CD4-positive, alpha-beta T cell treated with Interleukin-1 beta for 1 hour (primary cell): ENCODE measurements at places on chromosomes 6 and 20.

DNA sequence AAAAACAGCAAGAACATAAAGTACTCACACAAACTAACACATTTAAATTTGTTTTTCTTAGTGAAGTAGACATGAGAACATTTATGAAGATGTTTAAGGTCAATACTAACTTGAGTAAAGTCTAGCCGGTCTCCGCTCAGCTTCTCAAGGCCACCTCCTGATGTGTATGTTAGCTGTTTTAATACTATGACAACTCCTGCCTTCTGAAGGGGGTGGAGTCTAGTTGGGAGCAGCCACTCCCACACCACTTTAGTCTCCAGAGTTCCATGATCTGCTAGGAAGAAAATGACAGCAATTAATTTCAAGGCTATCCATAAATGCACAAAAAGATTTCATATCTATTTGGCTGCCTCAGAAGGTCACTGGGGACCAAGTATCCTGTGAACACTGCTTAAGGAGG, at the start of gene GSTA3:
Gene GSTA3 (minus strand): TSS at position 168 of the 400 bp plus-strand sequence. CDS start 3,864 bp downstream, outside the sequence.
- DNase-seq, result no peak

DNA sequence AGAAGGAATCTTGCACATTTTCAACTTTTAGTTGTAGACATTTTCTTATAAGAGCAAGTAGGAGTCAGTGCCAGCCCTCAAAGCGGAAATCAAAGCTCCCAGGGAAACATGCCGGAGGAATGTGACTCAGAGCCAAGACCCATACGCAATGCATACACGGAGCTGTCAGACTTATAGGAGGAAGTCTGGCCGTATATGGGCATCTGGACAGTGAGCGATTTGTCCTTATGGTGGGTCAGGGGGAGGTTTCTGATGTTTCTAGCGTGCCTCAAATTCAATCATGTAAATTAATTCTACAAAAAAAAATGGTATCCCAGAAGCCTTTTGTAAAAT, 3.6 kb upstream of the CCN2 start:
- no peak for DNase-seq

- DNase-seq, result peak; percentile 78
Measured at GRCh38 chr6:166958926-166959861, 2.8 kb upstream of the RNASET2 start.

DNA sequence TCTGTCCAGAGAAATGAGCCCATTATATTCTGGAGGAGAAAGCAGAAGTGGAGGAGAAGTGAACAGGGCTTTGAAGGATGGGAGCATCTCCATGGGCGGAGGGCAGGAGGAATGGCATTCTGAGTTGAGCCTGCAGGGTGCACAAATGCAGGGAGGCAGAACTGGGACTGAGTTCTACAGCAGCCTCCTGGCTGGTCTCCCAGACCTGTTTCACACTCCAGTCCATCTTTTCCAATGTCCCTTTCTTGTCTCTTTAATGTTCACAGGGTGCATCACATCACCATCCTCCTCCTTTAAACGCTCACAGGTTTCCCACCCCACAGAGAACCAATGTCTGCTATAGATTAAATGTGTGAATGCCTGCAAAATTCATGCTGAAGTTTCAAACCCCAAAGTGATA, 302.9 kb downstream of the PTPRT start:
- DNase-seq, result no peak

DNA sequence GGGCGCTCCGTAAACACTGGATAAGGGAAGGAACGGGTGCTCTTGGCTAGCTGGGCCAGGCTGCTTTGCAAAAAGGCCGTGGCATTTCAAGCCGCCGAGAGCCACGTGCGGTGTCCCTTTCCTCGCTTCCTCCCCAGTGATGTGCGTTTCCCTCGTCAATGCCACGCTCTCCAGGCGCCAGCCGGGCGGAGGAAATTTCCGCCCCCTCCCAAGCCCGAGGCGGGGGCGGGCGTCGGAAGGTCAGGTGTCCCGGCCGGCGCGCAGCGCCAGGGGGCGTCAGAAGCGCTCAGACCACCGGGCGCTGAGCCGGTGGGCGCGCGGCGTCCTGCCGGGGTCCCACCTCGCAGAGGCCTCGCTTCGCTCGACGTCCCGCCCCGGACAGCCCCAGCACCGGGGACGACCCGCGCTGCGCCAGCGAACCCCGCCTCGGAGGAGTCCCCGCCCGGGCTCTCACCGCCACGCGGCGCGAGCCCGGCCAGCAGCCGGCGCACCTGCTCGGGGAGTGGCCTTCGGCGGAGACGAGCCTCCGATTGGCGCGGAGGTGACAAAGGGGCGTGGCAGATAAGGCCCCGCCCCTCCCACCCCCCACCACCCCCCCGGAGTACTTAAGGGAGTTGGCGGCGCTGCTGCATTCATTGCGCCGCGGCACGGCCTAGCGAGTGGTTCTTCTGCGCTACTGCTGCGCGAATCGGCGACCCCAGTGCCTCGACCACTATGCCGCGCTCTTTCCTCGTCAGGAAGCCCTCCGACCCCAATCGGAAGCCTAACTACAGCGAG, at the start of gene SNAI1:
Gene SNAI1 (plus strand): TSS at position 635 of the 777 bp plus-strand sequence. CDS start 80 bp downstream, at position 715.
- DNase-seq, result peak; percentile 88

DNA sequence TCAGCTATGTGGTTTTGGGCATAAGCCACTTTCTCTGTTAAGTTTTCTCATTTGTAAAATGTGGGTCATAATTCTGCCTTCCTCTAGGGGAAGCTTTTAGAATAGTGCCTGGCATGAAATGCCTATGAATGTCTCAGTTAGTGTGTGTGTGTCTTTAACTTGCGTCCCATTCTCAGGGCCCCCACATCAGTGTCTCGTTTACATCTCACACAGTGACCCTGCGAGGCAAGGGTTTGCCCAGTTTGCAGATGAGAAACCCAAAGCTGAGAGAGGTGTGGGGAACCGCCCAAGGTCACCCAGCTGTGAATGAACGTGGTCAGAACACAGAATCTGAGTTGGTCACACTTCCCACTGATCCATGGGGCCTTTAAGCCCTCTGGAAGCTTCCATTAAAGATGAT, 14.1 kb downstream of the DYNLRB1 start:
- no peak for DNase-seq

- no peak for DNase-seq
Measured at GRCh38 chr20:19406381-19406780, 193.9 kb downstream of the SLC24A3 start.

DNA sequence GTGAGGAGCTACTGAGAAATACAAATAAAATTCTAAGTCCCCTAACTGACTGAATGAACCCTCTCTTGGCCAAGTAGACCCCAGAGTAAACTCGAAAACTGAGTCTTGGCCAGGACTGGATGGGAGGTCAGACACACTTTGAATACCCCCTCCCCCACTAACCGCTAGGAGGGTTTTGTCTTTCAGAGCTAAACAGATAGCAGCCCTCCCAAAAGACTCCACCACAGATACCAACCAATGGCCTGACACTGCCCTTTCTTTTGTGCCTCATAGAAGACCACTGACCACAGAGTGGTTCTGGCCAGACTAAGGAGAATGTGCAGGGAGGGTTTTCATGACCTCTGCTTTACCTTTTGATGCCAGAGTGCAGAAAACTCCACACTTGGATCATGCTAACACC, 42.1 kb downstream of the SPACA1 start:
- no peak for DNase-seq

GRCh38 chr6:28734443-28734959, 189.3 kb downstream of the TRIM27 start:
- DNase-seq, result no peak

DNA sequence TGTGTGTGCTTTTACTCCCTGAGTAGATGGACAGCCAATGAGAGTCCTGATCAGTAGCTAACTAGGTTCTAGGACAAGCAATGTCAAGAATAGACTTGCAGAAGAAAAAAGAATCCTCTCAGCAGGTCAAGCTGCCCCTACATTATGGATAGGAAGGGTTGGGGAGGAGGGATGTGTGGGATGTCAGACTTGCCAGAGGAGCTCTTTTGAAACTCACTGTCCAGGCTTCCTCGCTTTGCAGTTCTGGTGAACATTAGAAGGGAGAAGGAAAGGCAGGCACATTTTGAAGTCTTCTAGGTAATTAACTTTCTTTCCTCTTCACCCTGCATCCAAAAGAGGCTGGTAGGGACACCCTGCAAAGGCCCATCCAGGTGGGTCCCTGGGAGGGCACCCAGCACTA, 48.7 kb downstream of the SYNE1 start:
- no peak for DNase-seq

DNA sequence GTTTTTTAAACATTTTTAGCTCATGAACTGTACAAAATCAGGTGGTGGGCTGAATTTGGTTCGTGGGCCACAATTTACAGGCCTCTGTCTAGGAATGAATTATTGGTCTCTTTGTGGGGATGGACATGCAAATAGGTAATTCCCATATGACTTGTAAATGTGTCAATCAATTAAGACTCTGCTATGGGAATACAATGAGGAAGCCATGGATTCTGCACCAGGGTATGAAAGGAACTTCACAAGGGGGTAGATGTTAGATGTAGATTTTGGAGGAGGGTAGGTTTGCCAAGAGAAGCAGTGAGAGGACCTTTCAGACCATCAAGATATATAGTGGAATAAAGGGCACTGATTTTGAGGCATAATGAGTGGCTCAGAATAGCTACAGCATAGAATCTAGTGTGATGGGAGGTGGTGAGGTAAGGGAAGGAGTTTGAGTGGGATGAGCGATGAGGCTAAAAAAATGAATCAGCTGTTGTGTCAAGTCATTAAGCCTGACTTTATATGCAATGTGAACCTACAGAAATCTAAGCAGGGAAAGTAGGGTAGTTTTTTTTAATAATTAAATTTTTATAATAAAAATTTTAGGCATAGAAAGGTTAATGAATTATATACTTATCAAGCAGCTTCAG, 32.6 kb upstream of the RNF182 start:
- DNase-seq, result no peak

- peak; percentile 82 for DNase-seq
Measured at GRCh38 chr6:28944412-28944865, 20.7 kb upstream of the TRIM27 start.

DNA sequence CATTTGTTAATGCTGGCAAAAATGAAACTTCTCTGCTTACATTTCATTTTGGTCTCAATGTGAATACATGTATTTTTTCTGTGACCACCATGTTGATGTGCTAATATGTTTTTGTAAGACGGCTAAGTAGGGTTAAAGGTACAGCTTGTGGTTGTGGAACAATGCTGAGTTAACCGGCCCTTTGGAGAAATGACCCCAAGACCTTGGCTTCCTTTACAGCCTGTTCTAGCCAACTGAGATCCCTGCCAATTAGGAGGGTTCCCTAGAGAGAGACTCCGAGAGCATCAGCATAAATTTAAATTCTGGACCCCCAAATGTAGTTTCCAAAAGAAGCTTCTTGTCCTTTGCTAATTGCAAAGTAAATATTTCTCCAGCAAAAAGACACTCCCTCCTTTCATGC, 44.4 kb downstream of the RSPO3 start:
- DNase-seq, result no peak

GRCh38 chr20:58260006-58260405, 31.6 kb upstream of the ANKRD60 start:
- no peak for DNase-seq

DNA sequence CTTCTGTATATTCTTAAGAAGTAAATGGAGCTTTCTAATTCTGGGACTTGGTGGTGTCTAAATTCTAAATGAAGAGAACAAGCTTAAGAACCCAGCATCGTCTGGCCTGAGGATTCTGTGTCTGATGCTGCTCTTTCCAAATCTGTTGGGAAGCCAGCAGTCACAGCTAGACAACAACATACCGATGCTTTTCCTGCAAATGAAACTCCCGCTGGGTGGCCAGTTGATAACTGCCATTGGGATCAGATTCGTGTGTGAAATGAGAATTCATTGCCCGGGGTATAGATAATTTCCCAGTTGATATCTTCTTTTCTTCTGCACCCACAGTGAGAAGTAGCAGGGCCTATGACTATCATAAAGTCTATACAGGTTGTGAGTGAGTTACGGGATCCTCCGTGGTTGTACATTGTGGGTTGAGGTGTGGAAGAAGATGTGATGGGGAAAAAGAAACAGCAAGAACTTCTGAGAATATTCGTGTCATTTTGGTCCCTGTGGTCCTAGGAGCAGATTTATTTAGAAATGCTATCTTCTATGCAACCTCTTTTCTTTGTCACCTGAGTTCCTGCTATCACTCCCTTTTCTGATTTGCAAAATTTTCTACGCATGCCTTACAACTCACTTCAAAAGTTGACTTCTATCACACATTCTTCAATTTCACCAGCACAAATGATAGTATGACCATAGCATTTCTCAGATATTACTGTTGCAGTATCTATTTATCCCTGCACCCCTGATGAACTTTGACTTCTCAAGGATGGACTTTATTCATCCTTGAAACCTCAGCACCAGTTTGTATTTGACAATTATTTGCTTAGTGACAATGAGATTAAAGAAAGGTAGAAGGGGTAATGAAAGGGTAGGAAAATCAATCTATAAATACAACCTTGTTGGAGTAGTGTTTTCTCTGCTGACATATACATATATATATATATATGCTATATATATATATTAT, 10.4 kb downstream of the NOX3 start:
- no peak for DNase-seq

DNA sequence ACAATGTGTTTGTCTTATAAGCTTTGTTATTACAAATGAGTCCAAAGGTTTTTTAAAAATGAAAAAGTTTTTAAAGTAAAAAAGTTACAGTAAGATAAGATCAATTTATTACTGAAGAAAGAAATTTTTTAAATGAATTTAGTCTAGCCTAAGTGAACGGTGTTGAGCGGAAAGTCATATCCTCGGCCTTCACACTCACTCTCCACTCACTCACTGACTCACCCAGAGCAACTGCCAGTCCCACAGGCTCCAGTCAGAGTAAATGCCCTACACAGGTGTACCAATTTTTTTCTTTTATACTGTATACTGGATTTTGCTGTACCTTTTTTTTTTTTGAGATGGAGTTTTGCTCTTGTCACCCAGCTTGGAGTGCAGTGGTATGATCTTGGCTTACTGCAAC, 42.7 kb upstream of the AGPAT4 start:
- no peak for DNase-seq

DNA sequence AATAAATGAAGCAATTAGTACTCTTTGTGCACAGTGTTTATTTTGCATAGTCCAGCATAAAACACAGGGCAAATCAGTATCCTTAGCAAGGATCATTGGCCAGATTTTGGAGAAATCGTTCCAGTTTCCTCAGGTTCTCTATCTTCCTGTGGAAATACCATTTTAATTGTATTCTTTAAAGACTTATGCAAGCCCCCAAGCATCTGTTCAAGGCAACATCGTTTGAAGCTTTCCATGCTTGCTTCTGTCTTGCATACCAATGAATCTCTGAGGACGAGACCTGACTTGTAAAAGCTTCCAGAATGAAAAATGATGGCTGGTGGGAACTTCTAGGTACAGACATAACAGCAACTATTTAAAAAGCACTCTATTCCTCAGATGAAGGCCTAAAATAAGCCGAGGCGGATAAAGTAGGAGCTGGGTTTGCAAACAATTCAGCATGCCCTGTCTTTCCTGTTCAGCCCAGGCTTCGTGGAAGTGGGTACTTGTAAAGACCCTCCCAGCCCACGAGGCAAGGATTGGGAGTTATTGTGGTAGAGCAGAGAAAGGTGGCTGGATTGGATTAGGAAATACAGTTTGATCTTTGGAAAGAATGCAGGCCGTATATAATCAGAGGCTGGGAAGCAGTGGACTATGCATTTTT, 21.6 kb downstream of the NRSN1 start:
- no peak for DNase-seq

GRCh38 chr20:53421343-53421742, 172.3 kb downstream of the ZNF217 start:
- no peak for DNase-seq
